Breast epithelium (tissue), 4 donors: ENCODE measurements at places on chromosomes 12 and 14. TPM values are rescaled to one million over a fixed set of nuclear protein-coding genes. Genes with fewer than 3 reads are reported as not detected.

The MYH6 gene
- not detected for total RNA-seq

DNA sequence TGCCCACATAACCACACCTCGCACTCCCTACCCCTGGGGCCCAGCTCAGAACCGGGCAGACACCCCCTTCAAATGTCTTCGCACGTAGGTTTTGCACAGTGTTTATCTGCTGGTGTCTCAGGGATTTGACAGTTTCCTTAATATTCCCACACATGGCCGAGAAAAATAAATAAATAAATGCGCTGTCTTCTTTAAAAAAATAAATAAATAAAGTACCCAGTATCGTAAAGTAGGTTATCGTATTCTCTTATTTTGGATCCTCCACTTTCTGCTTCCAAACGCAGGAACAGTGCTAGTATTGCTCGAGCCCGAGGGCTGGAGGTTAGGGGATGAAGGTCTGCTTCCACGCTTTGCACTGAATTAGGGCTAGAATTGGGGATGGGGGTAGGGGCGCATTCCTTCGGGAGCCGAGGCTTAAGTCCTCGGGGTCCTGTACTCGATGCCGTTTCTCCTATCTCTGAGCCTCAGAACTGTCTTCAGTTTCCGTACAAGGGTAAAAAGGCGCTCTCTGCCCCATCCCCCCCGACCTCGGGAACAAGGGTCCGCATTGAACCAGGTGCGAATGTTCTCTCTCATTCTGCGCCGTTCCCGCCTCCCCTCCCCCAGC lies 710 bp upstream of the FOS start:
- no peak for DNase-seq

- peak; percentile 66 for DNase-seq
Measured at GRCh38 chr12:117968826-117969659, at the start of gene KSR2. Gene KSR2 (minus strand): TSS chr12:117968990. CDS start chr12:117968255, 735 bp downstream.

DNA sequence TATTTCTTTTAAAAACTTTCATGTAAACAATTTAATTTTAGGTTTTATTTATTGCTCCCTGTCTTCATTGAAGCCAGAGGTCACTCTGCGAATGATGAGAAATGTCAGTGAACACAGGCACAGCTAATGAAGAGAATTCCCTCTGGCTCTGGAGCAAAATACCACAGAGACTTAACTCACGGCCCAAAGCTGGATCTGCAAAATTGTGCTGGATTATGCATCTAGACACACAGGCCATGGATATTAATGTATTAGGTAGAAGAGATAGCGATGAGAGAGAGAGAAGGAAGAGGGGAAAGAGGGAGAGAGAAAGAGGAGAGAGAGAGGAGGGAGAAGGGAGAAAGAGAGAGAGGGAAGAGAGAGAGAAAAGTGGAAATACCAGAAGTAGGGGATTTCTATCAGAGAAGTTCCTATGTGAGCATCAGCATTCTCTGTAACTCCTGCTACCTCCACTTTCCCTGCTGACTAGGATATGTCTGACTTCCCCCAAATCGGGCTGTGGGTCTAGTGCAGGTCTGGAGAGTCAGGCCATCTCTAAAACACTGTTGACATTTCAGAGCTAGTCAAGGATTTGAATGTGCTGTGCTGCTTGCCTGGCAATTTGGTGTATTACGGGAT lies 3.7 kb downstream of the ARHGDIB start:
- DNase-seq: no peak

GRCh38 chr12:46523863-46524770 lies 151.5 kb upstream of the SLC38A2 start:
- DNase-seq: no peak

The ZC2HC1C gene
- total RNA-seq: 2.6 TPM

DNA sequence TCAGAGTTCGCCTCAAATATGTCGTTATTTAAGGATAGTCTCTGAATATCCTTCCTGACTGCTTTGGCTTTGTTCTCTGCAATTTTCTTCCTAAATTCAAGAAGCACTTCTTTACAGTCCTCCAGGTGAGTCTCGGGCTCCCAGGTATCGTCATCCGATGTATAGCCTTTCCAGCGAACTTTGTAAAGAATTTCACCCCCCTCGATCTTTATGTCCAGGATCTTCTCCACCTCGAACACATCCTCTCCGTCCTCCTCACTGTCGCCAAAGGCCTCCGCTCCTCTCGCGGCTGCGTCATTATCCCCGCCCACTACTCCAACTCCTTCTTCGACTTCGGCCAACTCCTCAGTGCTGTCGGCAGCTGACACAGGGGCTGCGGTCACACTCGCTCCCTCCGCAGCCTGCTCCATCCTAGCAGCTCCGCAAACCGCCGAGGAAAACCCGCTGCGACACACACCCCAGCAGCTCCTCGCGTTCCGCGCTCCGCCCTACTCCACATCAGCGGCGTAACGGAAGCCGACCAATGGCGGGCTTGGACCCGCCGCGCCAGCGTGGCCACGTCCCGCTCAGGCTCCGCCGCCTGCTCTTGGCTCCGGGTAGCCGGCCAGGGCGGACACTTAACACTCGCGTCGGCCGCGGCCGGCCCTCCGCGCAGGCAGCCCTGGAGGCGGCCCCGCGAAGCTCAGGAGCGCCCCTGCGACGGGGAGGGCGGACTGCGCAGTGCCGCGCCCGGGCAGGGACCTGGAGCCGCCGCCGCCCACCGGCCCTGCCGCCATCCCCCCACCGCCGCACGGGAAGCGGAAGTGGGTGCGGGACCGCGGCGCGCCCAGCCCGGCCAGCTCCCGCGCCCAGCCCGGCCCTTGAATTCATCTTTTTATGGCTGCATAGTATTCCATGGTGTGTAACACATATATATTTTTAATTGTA lies 4.1 kb downstream of the CD163L1 start:
- no peak for DNase-seq

The SCFD1 gene
- total RNA-seq: 93.1 TPM

The AMHR2 gene
- not detected for total RNA-seq

DNA sequence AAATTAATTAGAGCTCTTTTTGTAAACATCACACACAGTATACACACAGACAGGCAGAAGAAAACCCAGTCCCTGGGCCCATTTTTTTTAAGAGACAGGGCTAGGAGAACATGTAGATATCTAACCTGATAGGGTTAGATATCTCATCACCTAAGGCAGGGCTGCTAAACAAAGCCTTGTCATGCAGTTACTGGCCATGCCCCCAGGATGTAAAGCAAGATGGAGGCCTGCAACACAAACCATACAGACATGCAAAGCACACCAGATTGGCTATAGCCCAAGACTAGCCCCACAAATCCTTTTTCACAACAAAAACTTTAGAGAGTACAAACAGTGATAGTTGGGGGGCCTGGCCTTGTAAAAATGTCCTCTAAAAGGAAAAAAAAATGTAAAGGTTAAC lies 20.5 kb downstream of the CLEC2A start:
- no peak for DNase-seq

The GALNT6 gene
- 55.8 TPM for total RNA-seq

GRCh38 chr14:23339506-23340268 lies 13.0 kb downstream of the SLC22A17 start:
- no peak for DNase-seq

DNA sequence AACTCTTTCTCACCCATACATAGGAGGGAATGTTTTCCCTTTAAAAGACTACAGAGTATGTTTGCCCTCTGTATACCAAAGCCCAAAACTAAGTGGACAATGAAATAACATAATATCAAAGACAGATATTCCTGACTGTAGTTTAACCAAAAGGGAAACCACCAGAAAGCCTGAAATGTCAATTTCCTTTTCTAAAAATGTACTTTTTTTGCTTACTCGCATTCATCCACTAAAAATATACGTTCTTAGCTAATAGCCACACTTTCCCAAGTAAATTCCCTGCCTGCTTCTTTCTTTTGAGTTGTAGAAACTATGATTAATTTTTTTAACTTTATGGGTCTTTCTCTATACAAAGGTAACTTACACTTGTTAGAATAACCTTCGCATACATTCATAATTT lies 280.2 kb downstream of the PDZRN4 start:
- no peak for DNase-seq

The NGB gene
- total RNA-seq: not detected

DNA sequence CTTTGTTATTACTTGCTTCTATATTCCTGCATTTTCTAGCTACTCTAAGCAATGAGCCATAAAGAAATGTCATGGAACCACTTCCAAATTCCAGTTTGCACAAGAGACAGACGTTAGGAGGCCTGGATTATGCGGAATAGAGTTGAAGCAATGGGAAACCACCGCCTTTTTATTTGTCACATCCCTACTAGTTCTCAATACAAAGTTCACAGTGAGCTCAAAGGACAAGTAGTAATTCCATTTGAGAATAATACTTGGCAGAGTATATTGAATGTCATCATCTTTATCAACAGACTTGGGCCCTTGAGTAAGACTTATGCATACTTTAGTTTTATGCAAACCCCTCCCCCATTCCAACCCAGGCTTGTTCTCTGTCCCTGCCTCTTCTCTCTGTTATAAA lies 3.7 kb upstream of the SLC15A5 start:
- DNase-seq: no peak

DNA sequence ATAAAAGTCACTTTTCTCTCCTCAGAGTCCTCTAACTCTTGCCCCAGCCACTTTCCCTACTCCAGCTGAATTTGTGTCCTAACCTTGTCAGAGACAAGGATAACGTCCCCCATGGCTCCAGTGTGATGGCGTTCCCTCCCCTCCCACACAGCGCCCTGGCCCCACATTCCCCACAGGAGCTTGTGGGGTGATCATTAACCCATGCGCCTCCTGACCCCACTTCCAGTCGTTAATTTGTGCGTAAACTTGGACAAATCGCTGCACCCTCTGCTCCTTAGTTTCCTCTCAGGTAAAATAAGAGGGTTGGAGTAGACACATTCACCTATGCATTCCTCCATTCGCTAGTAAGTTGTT lies 22.9 kb upstream of the BCDIN3D start:
- DNase-seq: no peak

- no peak for DNase-seq
Measured at GRCh38 chr14:104211215-104211614, 72.8 kb downstream of the KIF26A start.

DNA sequence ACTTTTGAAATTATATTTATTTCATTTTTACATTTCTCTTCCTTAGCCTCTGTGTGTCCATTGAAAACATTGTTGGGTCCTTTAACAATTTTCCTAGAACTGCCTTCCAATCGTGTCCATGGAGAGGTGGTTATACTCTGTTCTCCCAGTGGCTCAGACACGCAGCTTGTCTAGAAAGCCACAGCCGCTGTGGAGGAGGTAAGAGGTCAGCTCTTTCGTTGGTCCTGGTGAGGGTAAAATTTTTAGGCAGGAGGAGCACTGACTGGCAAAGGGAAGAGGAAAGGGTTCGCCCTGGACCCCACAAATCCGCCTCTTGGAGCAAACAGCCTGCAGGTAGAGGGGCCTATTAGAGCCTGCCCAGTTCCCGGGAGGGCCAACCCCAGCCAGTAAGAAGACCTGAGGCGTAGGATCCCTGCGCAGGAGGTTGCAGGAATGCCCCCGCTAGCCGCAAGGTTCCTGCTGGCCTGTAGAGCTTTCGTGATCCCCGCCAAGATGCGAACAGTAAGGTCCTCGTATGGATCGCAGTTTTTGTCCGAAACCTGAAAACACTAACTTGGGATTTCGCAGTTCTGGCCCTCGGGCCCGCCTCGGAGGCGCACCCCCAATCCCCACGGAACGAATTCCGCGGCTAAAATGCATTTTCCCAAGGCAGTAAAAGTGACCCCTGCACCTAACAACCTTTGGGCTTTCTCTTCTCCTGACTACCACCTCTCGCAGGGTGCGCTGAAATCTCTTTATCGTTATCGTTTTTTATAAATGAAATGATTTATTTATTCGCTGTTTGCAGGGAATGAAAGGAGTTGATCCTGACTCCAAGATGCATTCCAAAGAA lies 7.5 kb upstream of the PAX9 start:
- DNase-seq: no peak

The REP15 gene
- total RNA-seq: 3.3 TPM

- no peak for DNase-seq
Measured at GRCh38 chr14:100652744-100653143, 65.5 kb upstream of the BEGAIN start.

- no peak for DNase-seq
Measured at GRCh38 chr14:94145902-94146527, 16.6 kb upstream of the IFI27L2 start.
